ENCODE measurements at places on chromosomes 1 and 21.

- DNase-seq = no peak
These were observed 50.8 kb downstream of the TOMM20 start for GRCh38 chr1:235077571-235078479.

GRCh38 chr1:33641104-33641830 lies 168.8 kb downstream of the ZSCAN20 start:
- DNase-seq = peak; percentile 58

GRCh38 chr1:175873290-175873935 lies 130.0 kb upstream of the TNR start:
- DNase-seq = no peak

GRCh38 chr21:36034211-36034913 lies 26.0 kb downstream of the SETD4 start:
- no peak for DNase-seq

DNA sequence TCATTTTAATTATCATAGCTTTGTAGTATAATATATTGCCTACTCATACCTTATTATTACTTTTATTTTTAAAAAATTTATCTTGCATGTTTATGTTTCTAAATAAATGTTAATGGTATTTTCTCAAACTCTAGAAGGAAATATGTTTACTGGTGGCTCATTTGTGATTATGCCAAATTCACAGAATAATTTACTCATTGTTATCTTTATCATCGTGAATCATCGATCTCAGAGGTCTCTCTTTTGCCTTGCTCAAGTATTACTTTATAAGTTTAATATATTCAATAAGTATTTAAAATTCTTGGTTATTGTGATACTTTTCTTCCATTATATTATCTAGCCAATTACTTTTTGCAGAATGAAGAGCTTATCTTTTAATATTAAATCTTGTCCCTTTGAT lies 836.7 kb upstream of the ADAMTS5 start:
- DNase-seq = no peak
